ENCODE measurements at places on chromosomes 3 and 15.

DNA sequence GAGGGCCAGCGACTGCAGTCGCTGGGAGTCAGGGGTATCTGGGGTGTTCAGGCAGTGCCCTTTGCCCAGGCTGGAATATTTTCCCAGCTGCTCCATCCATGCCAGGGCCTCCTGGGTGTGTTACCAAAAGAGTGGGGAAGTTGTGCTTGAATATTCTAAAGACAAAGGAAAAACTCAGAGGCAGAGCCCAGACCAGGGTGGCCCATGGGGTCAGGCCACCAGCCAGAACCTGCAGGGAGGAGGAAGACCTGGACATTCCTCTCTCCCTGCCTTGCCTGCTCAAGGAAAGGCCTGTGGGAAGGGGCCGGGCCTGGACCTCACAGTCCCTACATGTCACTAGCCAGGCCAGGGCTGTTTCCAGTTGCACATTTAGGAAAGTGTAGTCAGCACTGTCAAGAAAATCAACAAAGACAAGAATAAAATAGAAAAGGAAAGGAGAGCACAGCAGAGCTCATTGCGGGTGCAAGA is 16.0 kb upstream of the KLF15 start:
- no peak for DNase-seq

- DNase-seq: no peak
Observed at GRCh38 chr3:24290596-24290995, 204.1 kb downstream of the THRB start.

GRCh38 chr3:31958701-31959152 is 22.3 kb downstream of the OSBPL10 start:
- no peak for DNase-seq

GRCh38 chr3:169299889-169300288 is 363.6 kb downstream of the MECOM start:
- DNase-seq: no peak

DNA sequence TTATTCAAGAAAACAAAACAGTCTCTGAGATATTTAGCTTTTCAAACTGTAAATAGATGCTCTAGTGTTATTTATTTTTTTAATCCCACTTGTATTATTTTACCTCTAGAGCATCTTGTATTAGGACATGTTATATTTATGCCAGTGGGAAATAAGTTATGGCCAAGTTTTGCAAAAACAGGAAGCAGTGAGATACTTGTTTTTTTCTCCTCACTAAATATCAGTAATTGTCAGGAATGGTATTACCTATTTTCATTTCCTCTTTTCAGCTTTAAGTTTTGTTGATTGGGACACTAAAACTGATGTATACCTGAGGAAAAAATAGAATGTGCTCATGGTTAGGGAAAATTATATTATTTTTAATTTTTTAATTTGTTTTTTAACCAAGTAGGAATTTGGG is 8.6 kb upstream of the IL20RB start:
- DNase-seq: peak; percentile 18

- no peak for DNase-seq
Observed at GRCh38 chr15:42499858-42500609, 4.6 kb downstream of the SNAP23 start.

GRCh38 chr3:136730595-136731273 is 21.4 kb downstream of the STAG1 start:
- DNase-seq: peak; percentile 33

GRCh38 chr3:196554205-196554604 is 14.1 kb downstream of the WDR53 start:
- no peak for DNase-seq

GRCh38 chr15:101038327-101039003 is 119.3 kb downstream of the LRRK1 start:
- no peak for DNase-seq

DNA sequence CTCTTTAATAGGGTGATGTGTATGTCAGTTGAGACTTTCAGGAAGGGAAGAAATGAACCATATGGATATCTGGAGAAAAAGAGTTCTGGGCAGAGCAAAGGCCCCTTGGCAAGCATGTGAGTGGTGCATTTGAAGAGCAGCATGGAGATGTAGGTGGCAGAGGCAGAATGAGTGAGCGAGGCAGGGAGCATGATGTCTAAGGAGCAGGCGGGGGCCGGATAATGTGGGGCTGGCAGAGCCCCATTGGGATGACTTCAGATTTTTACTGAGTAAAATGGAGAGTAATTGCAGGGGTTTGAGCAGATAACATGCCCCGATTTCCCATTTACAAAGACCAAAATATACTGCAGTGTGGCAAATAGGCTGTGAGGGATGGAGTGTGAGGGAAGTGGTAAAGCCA is 52.9 kb upstream of the PLCL2 start:
- DNase-seq: no peak

GRCh38 chr15:95822961-95823360 is 507.5 kb upstream of the NR2F2 start:
- no peak for DNase-seq

GRCh38 chr15:95511671-95512070 is 818.8 kb upstream of the NR2F2 start:
- no peak for DNase-seq

DNA sequence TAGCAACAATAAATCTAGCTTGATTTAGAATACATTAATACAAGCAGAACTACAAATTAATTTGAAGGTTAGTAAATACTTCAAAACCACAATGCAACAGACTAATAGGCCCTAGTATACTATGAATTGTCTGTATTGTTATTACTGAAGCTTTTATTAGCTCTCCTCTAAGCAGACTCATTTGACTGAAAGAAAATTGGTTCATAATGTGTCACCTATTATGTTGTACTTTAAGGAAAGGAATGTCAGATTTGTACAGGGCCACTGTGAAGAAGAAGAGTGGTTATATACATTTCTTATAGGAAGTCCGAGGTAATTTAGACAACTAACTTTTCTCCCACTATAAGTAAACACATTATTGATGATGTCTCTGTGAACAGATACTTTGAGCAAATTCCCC is 954.5 kb downstream of the ZPLD1 start:
- DNase-seq: no peak

- DNase-seq: no peak
Observed at GRCh38 chr3:74523811-74524210, 90.6 kb downstream of the CNTN3 start.
